ENCODE measurements at places on chromosomes 11 and 22.
A peak's percentile ranks its signal among the peaks of the same experiment; 100 is the strongest.

- no peak for ATAC-seq
These were observed 51.2 kb downstream of the CSTF3 start for GRCh38 chr11:33110083-33110482.

DNA sequence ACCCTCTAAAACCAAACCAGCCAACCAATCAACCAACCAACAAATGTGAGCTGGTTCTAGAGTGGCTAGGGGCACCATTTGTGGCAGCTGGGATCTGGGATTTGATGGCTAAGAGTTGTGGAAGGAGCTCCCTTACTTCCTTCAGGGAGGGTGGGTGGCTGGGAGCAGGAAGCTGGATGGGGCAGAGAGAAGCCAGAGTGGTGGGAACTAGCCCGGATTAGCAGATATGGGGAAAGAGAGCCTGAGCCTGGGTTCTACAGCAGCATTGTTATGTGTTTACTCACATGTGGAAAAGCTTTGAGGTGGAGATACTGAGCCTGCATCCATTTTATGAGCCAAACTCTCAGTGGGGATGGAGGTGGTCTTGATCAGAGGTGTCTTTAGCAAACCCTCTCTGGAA, 30.9 kb upstream of the THY1 start:
- no peak for ATAC-seq

GRCh38 chr22:44930711-44931035, 79.1 kb downstream of the PHF21B start:
- no peak for ATAC-seq

DNA sequence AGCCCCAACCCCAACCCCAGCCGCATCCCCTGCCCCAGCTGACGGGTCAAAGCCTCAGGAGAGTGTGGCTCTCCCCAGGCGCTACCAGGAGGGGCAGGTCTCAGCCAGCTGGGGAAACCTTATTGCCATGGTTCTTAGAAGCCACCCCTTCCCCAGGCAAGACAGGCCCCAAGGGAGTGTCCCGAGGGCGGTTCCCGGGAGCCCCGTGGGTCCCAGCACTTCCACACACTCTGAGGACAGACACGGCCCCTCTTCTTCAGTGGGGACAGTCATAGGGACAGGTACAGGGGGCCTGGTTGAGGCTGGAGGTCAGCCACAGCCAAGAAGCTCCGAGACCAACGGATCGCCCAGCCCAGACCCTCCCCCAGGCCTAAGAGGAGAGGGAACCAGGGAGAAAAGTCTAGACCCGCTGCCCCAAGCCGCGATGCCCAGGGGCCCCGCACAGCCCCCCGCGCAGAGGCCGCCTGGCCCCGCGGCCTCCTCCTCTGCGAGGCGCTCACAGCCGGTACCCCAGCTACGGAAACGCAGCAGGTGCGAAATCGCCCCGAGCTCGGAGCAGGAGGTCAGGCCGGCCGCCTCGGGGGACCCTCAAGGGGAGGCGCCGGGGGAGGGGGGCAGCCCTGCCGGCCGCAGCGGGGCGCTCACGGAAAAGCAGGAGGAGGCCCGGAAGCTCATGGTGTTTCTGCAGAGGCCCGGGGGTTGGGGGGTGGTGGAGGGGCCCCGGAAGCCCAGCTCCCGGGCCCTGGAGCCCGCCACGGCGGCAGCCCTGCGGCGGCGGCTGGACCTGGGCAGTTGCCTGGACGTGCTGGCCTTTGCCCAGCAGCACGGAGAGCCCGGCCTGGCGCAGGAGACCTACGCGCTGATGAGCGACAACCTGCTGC, 2.6 kb downstream of the KLHDC7B start:
- ATAC-seq = peak; percentile 40

GRCh38 chr11:100778166-100778785, 91.2 kb downstream of the ARHGAP42 start:
- ATAC-seq = no peak

DNA sequence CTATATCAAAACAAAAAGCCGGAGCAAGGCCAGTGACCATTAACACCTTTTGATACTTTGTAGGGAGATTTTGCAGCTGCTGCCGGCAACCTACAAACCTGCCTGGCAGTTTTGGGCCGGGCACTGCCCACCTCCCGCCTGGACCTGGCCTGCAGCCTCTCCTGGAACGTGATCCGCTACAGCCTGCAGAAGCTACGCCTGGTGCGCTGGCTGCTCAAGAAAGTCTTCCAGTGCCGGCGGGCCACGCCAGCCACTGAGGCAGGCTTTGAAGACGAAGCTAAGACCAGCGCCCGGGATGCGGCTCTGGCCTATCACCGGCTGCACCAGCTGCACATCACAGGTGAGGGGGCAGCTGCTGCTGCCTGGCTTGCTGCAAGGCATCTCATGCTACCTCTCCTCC, 34.2 kb downstream of the SHISA8 start:
- ATAC-seq = no peak

DNA sequence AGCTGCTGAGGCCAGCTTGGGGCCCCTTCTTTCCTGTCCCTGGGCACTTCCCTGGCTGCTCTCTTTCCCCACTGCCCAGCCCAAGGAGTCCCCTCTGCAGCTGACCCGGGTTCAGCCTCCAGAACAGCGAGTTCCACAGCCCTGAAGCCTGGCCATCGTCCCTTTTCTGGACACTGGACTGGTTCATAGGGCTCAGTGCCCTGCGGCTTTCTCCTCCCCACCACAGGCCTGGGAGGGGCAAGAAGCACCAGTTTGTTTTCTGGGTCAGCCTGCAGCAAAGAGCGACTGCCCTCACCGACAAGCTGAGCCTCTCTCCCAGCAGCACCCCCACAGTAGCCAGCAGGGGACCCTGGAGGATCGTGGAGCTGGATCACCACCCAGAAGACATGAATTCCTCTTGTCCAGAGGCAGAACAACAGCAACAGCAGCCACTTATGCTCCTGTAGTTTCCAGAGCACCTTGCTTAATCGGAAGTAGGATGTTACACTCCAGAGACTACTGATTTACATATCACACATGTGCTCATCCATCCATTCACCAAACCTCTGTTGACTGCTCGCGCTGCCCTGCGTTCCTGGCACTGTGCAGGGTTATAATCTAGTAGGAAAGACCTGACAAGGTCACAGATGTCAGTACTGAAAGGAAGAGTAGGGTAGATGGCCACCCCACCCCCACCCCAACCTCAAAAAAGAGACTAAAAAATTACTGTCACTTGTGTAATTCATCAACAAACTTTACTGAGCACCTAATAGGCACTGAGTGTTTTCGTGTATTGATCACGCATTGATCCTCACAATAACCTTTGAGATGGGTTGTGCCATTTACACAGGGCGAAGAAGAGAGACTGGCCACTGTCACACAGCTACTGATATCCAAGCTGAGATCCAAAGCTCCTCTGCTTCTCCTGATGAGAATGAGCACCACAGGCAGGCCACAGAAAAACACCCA, 13.0 kb upstream of the CXCR5 start:
- ATAC-seq = peak; percentile 87

- ATAC-seq = peak; percentile 13
These were observed 928 bp downstream of the FBXO7 start for GRCh38 chr22:32475468-32476010.

DNA sequence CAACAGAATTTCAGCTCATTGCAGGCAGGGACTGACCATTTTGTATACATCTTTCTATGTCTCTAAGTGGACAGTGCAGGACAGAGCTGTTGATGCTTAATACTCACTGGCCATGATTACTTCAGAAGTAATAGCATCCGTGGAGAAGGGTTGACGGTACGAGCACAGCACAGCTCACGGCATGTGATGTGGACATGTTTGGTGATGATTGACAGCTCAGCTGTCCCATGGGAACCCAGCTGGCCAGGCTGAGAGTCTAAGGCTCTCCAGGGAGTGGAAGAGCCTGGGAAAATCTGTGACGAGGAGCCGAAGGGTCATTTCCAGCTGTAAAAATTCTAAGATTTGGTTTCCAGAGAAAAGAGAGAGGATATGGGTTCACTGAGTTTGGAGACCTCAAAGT, 198.2 kb downstream of the SNX19 start:
- no peak for ATAC-seq

GRCh38 chr11:2564008-2564530, 119.3 kb downstream of the KCNQ1 start:
- no peak for ATAC-seq

DNA sequence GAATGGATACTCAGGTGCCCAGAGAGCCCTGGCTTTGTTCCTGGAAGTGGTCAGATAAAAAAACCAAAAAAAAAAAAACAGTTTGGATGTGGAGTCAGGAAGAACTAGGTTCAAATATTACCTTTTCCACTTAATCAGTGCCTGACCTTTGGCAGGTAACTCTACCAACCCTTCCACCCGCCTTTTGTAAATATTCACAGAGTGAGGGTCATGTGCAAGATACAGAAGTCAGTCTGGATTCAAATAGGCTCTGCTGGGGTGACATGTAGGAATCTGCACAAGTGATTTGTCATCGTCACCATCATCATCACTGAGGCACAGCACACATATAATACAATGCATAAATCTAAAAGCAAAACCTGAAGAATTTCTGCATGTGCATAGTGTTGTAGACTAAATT, 490.7 kb downstream of the MIAT start:
- no peak for ATAC-seq

DNA sequence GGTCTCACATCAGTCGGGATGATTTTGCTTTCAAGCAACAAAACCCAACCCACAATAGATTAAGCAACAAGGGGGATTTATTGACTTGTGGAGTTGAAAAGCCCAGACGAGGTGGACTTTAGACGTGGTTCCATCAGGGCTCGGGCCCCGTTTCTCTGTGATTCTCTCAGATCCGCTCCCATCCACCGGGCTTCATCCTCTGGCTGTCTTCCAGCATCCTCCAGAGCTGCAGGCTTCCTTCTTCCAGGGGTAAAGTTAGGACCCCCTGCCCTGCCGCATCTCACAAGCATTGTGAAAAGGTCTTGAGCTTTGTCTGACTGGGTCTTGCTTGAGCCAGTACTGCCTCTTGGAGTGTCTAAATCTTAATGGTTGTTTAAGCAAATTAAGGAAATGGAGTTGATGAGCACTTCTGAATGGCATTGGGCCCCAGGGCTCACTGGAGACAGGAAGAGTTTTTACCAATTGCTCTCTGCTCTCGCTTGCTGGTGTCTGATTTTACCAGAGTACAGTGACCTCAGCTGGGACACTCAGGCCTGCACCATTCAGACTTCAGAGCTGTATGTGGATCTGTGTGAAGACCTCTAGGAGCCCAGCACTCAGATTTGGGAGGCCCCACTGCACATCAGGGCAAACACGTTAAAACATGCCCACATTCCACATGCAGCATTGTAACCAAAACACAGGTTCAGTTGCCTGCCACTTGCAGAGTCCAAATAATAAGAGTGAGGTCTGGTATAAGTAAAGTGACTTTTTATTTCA, 13.5 kb upstream of the FTH1 start:
- no peak for ATAC-seq

GRCh38 chr11:10770626-10771254, 19.7 kb downstream of the CTR9 start:
- ATAC-seq = no peak

- ATAC-seq = peak; percentile 14
These were observed 565 bp downstream of the NUCB2 start for GRCh38 chr11:17277024-17277584.

- ATAC-seq = peak; percentile 93
These were observed 30.5 kb downstream of the CTNND1 start for GRCh38 chr11:57792060-57792541.

GRCh38 chr22:42801252-42802080, 55.6 kb downstream of the ARFGAP3 start:
- no peak for ATAC-seq

DNA sequence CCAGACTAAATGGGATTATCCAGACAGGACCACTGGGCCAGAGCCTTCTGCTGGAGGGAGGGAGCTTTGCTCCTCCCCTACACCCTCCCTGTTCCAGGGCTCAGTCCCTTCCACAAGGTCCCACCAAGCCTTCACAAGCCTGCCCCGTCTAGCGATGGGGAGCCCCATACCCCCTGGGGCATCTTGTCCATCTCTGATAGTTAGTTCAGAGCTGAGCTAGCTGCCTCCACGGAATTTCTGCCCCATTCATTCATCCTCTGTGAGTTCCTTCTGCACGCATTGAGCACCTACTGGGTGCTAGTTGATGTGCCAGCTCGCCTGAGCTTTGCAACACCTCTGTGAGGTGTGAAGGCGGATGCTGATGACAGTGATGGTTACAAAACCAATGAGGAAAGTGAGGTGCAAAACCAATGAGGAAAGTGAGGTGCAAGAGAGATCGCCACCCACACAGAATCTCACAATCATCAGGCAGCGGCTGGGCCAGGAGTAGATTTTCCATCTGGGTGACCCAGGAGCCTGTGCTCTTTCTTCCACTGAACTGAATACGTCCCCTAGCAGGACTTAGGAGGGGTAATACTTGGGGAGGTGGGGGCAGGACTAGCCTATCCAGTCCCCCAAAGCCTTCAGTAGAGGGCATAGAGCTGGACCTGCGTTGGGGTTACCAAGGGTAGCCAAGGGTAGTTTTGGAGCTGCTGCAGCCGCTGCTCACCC, 21.5 kb upstream of the CBX7 start:
- no peak for ATAC-seq

DNA sequence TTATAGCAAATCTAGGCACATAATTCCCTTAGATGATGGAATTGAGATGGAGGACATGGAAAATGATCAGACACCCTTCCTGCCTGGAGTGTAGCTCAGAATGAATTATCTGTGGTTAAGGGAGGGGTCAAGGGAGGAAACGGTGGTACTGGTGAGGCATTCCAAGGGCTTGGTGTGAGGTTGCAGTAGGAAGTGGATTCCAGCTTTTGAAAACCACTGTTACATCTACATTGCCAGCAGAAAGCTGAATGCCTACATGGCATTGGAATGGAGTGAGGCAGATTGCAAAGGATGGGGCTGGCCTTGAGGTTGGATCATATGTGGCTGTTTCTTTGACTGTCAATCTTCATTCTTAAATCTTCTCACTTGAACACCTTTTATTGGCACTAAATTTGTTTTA, 684.4 kb downstream of the NTM start:
- ATAC-seq = no peak

DNA sequence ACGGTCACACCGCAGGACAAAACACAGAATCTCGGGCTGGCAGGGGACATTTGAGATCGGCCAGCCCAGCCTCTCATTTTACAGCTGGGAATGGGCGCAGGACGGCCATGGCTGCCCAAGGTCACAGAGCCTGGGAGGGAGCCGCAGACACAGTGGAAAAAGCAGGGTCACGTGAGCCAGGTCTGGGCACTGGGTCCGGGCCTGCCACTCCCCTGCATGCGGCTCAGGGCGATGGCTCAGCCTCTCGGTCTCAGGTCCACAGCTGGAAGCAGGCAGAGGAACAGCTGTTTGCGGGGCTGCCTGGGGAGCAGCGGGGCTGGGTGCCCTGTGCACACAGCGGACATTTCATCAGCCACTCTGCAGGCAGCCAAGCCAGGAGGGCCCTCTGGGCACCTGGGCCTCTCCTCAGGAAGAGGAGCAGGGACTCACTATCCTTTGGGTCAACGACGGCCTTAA, 10.4 kb upstream of the PPARA start:
- ATAC-seq = no peak

- ATAC-seq = no peak
These were observed 570.6 kb downstream of the INSC start for GRCh38 chr11:15685306-15685705.

GRCh38 chr22:28283068-28283654, 364.1 kb upstream of the PITPNB start:
- no peak for ATAC-seq

GRCh38 chr11:120952461-120953434, 71.2 kb upstream of the TBCEL start:
- ATAC-seq = peak; percentile 67
